Adrenal gland (tissue), 19 donors: ENCODE measurements at places on chromosomes 2 and 18. TPM values are rescaled to one million over a fixed set of nuclear protein-coding genes. Genes with fewer than 3 reads are reported as not detected.

LONRF2 gene
- total RNA-seq: 110 TPM

IMMT gene
- 161 TPM for total RNA-seq

POMC gene
- total RNA-seq: 53.8 TPM

SERPINB11 gene
- total RNA-seq: not detected

KCNF1 gene
- total RNA-seq: not detected

MTCL1 gene
- total RNA-seq: 1.3 TPM

DSC2 gene
- 5.4 TPM for total RNA-seq

DYSF gene
- 12.0 TPM for total RNA-seq

MAP4K4 gene
- 18.7 TPM for total RNA-seq

DNA sequence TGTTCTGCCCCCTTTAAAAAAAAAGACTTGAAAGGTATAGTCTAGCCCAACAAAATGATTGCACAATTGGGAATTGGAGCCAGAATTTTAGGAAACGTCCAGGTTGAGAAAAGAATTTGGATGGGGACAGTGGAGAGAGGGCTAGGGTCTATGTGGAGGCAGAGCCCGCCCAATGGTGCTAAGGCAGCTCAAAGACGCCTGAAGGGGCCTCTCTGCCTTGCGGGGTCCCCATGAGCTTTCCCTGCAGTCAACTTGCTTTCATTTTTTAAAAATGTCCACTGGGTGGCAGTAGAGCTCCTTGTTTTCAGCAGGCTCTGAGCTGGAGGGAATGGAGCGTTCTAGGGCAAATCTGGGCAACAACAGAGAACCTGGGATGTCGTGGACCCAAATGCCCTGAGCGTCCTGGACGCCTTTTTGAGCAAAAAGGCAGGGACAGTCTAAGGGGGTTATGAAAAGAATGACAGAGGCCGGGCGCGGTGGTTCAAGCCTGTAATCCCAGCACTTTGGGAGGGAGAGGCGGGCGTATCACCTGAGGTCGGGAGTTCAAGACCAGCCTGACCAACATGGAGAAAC is 40.2 kb upstream of the ITM2C start:
- DNase-seq: peak; percentile 78

DNA sequence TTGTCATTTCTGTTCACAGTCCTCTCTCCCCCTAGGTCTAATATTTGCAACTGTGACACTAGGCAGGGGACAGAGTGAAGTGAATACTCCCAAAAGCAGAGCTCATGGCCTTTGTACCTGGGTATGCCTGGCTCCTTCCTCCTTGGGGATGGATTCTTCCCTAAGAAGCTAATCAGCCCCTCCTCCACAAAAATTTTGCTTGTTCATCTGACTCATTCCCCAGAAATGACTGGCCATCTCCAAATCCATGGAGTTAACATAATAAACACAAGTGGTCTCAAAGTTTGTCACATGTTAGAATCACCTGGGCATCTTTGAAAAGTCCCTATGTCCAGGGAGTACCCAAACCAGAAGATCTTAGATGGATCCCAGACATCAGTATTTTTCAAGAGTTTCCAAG is 65.3 kb downstream of the SUCLG1 start:
- no peak for DNase-seq

- no peak for DNase-seq
Observed at GRCh38 chr2:26691161-26691560, 1.4 kb upstream of the KCNK3 start.

- no peak for DNase-seq
Observed at GRCh38 chr2:145402706-145403277, 882.9 kb upstream of the ZEB2 start.

DNA sequence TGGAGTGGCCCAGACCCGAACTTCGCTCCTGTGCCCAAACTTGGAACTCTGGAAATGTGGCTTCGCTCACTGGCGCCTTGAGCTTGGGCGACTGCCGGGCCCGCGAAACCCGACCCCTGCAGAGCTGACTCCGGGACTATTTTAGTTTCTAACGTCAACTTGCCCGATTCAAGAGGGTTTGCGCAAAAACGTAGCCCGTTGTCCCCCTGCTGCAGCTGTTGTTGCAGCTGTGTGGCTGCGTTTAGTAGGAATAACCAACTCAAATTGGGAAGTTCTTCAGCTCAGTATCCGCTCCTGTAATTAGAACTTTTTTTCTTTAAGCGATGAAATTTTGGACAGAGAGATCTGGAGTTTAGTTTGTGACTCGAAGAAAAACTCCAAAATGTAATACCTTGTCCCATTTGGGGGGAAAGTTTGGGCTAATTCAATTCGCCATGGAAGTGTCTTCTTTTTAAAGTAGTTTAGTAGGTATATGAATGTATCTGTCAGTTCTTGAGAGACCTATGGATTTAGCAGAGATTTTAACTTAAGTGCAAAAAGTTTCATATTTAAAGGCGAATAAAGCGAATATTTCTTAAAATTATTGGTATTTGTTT is 559 bp downstream of the MYL12A start:
- DNase-seq: peak; percentile 73

- no peak for DNase-seq
Observed at GRCh38 chr2:160590664-160591063, 97.1 kb upstream of the RBMS1 start.

DNA sequence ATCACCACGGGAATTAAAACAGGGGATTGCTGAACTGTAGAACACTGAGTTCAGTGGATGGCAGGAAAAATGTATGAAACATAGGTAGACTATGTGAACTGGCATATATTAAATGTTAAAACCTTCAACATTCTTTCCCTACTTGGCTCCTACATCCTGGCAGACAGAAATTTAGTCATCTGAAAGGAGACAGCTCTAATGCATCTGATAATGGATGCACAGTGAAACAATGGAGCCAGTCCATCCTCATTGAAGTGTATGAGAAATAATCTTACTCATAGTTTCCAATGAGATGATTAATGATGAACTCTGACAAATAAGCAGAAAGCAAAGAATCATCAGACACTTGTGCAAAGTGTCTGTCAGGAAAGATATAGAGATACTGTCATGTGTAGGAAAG is 1629.7 kb upstream of the TMEFF2 start:
- DNase-seq: no peak

GRCh38 chr2:65666156-65666725 is 233.8 kb upstream of the SPRED2 start:
- no peak for DNase-seq

DNA sequence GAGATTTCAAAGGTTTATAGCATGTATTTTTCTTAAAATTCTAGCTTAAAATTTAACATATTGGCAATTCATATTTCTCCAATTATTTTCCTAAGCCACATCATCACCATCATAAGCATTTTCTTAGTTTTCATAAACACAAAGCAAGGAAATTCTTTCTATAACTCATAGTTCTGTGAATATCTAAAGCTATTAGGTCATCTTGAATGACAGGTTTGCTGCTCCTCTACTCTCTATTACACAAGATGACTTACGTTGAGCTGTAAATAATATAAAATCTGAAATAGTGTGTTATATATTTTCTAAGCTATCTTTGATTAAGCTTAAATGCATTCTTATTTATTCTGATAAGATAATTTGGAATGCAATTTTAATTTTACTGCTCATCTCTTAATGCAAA is 984.6 kb upstream of the CNTNAP5 start:
- no peak for DNase-seq

- DNase-seq: no peak
Observed at GRCh38 chr2:55164534-55165480, 67.3 kb downstream of the CLHC1 start.

DNA sequence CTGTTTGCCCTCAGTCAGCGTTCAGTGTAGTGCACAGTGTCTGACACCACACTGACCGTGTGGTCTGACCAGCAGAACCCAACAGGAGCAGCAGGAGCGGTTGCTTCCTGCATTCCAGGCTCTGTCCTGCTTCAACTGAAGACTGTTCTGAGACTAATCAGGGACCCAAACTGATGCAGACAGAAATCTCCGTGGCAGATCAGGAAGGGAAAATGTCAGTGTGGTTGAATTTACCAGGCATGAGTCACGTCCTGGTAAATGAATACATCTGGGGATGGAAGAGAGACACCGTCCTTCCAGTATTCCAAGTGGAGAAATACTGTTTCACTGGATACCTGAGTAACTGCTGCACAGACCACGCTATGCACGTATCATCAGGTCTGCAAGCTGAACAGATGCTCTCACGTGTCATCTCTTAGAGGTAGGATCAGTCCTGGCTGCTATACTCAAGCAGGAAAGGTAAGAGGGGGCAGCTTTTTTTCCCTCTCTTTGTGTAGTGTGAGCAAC is 223.6 kb upstream of the EPAS1 start:
- peak; percentile 62 for DNase-seq

DNA sequence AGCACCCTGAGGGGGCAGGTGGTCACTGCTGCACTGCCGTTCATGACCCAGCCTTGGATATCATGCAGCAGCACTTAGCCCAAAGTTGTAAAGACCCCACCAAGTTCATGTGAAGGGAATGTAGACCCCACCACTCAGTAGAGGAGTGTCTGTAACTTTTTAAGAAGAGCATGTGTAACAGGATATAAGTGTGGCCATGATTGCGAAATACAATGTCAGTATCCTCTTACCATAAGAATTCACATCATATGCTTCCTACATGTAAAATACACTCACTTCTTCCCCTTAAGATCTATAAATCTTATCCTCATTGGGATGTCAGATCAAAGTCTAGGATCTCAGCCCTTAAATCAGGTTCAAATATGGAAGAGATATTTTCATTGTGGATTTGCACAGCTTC is 276.9 kb downstream of the PTPRM start:
- DNase-seq: no peak

DNA sequence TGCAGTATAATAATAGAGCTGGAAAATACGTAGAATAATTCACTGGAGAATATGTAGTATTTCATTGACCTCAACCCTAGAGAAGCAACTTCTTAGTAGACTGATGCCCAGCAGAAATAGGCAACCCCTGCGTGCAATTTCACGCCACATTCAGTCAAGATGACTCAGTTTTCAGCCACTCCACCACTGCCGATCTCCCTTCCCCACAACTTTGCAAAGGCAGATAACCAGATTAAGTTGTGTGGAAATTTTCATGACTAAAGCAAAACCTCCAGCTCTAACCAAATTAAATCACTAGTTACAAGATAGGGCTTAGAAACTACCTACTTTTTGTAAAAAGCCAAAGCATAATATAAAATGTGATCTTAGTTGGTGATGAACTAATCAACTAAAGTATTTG is 63.3 kb upstream of the STK17B start:
- no peak for DNase-seq

DNA sequence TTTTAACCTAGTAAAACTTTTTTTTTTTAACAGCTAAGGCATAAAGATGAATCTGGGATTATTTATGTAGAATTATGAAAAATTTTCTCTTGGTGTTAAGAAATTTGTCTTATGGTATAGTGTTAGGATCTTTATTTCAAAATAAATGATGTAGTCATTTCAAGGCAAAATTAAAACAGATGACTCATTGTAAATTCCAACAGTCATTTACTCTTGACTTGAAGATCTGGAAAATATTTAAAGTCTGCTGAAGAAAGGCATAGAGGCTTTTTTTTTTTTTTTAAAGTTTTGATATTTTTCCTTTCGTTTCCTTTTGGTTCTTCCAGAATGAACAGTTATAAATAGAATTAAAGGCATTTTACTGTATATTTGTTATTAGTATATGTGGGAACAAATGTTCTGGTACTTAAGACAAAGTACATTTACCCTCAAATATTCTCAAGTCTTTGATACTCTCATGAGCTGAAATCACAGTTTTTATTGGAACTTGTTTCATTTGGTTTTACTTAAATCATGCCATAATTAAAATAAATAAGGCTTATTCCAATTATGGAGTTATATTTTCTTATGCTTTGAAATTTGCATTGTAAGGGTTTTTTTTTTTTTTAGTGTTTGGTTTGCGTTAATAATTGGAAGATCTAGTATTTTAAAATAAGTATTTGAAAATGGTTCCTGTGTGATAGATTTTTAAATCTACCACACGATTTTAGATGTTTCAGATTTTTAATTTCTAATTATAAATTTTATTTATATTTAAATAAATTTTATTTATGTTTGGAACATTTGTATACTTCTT is 29.9 kb downstream of the GLS start:
- DNase-seq: no peak
